Adipocyte (in vitro differentiated cells): ENCODE measurements at places on chromosomes 7 and 10.

DNA sequence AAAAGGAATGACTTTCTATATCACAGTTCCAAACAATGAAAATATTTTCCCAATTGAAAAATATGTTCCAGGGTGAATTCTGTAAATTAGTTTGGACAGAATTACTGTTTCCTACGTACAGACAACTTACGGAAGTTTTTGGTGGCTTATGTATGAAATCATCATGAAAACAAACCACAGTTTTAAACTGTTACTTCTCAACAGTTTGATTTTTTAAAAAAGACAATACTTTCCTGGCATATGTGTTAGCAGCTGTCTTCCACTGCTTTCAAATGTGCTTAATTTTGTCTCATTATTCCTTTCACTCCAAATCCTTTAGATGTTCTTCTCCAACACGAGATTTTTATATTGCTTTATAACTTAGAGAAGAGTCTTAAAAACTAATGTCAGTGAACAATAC is 56.2 kb downstream of the SEMA3A start:
- no peak for DNase-seq

DNA sequence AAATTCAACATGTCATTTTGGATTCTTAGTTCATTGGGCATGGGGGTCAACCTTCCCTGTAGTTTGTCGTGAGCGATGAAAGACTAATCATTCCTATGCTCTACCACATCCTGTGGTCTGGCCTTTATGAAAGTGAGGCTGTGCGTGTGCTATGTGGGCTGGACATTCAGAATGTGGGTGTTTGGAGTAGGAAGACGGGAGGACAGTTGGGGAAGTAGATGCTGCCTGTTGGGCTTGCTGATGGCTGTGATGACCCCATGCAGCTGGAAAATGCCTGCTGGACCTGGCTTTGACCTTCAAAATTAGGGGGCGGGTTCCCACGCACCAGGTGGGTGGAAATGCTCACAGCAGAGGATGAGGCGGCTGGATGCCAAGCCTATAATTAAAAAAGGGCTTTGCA is 90.9 kb upstream of the MKI67 start:
- DNase-seq: no peak

- DNase-seq: peak; percentile 97
These were observed 122.7 kb downstream of the PRKAG2 start for GRCh38 chr7:151754142-151754590.

- peak; percentile 30 for DNase-seq
These were observed 551 bp downstream of the KCND2 start for GRCh38 chr7:120273476-120273975.

- DNase-seq: peak; percentile 3
These were observed 38.8 kb upstream of the GRB10 start for GRCh38 chr7:50821457-50822008.
